ENCODE measurements at places on chromosomes 5 and 9.
A peak's percentile ranks its signal among the peaks of the same experiment; 100 is the strongest.

DNA sequence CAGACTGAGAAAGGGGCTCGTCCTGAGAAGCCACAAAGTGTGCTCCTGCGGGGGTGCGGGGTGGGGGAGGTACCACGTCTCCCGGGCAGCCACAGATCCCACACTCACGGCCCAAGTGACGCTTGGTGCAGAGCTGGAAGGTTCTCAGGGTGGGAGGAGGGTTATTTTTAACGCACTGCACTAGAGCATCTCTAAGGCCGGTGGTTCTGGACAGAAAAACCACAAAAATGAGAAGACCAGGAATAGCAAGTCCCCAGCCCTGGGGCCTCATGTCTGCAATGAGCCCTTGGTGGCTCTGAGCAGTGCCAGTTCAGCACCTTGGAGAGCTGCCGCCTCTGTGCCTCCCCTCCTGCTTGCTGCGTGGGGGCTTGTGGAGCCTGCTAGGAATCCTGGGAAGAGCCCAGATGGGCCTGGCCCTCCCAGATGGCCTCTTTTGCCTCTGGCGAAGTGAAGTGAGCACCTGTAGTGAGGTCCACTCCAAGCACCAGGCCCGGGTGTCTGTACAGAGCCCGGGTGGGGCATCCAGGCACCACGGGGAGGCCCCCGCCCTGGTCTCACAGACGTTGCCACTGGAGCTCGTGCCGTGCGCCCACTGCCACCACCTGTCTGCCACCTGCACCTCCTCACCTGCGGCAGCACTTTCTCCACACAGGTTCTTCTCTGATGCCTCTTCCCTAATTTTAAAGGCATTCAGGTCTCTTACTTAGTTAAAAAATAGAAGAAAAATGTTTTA is 48.9 kb upstream of the CACNA1B start:
- DNase-seq = no peak

DNA sequence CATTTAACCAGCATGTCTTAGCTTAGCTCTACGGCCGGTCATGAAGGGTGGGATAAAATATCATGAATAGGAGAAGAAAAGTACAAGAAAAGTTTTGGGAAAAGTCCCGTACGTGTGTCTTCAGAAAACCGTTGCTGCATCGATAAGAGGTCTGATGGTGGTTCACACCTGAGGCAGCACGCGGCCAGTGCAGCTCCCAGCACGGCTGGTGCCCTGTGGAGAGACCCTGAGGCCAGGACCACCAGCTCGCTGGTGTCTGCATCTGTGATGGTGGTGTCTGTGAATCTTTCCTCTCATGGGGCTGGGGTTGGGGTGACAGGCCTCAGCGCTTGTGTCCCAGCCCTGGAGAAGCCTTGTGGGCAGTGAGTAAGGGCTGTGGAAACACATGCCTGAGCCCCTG is 148.9 kb upstream of the IRX4 start:
- DNase-seq = no peak

GRCh38 chr5:93191035-93191817 is 389.8 kb downstream of the NR2F1-AS1 start:
- DNase-seq = no peak

DNA sequence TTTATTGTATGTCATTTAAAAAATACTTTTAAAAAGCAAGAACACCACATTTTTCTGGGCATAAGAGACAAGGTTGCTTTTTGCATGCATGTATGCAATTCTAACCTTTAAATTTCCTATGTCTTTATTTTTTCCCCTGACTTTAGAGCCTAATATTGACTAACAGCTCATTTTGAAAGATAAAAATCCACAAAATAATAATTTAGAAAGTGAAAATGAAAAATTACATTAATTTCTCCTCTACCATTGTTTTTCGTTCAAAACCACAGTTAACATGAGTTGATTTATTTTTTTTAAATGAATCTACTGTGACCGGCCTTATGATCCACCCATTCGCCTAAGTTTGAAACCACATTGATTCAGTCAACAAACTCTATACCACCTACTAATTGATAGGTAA is 137.5 kb upstream of the CDKN2B start:
- DNase-seq = no peak

DNA sequence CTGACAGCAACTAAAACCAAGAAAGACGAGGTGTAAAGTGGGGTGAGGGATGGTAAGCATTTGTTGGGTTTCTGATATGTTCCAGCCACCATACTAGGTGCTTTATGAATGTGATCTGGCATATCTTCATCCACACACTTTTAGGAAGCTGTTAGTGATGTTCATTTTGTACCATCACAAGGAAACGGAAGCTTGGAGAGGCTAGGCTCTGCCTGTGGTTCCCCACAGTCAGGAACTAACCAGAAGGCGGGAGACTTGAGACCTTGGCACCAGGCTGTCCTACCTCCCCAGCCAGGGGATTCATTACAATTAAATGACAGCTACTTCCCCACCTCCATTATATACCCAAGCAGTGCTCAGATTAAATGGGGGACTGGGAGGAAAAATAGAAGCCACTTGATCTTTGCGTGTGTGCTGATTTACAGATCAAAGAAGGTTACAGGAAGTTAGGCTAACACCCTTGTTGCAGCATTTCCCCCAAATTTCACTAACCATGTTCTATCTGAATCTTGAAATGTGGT is 43.0 kb downstream of the SFXN1 start:
- DNase-seq = no peak

GRCh38 chr5:160119905-160120266 is 636 bp upstream of the PWWP2A start:
- DNase-seq = no peak

DNA sequence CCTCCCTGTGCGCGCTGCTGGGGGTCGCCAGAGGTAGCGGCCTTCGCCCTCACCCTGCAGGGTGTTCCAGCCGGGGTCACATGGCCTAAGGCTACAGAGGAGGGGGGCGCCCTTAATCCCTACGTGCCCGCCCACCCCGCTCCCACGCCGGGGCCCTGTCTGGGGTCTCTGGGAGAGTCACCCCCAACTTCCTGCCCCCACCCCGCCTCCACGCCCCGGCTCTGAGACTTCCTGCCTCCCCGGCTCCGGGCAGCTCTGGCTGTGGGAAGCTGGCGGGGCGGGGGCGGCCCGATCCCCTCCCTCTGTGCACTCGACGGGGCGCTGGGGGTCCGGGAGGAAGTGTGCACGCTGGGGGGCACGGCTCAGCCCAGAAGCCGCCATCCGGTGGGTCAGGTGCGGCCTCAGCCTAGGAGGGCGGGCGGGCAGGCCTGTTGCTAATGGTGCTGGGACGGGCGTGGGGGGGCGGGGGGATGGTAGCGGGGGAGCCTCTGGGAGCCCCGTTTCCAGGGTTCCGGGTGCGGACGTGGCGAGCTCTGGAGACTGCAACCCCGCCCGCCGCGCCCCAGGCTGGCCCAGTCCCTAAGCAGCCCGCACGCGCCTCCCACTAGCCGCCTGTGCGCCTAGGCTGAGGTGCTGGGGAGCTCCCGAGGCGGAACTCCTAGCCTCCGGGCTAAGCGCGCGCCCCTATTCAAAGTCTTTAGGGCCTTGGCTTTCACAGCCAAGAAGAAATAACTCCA is 61.6 kb downstream of the CXXC5 start:
- no peak for DNase-seq

GRCh38 chr9:125747765-125748445 is 732 bp downstream of the PBX3 start:
- DNase-seq = peak; percentile 13

DNA sequence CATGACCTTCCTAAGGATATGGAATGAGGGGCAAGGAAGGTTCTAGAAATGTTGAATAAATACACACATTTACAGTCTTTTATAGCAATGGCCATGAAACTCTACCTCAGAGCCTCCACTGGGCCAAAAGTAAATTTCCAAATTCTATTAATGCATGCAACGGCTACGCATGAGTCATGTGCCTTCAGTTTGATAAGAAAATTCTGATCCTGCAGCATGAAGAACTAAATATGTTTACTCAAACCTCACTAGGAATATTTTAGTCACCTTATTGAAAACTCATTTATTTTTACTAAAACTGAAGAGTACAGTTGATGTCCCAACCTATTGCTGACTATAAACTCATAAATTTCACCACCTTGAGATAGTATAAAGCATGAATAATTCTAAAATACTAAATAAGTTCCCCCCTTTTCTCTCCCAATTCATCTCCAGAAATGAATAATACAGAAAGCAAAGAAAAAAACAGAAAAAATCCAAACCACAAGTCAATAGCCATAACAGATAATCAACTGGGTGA is 92.4 kb downstream of the GNAQ start:
- DNase-seq = no peak

DNA sequence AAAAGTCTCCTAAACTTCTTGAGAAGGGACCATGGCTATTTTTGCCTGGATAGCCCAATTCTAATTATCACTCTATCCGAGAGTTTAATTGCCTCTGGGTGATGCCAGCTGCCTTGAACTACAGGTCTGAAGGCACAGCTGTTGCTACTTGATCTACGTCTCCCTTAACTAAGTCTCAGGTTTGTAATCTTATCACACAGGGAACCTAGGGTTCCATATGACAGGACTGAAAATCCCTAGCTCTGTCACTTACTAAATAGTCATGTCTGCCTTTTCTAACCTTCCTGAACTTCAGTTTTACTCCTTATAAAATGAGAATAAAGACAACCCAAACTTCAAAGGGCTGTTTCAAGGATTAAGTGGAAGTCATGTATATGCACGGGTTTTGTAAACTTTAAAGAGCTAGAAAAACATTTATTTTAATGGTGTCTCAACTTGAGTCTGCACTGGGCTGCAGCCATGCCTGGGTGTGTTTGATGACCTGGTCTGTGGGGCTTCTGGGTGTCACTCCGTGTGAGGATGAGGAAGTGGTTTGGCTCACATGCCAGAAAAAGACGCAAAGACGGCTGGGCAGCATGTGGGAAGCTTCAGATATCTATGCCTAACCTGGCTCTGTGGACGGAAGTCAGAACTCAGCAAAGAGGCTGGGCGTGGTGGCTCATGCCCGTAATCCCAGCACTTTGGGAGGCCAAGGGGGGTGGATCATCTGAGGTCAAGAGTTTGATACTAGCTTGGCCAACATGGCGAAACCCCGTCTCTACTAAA is 129.3 kb upstream of the SLC44A1 start:
- DNase-seq = no peak

- DNase-seq = no peak
Observed at GRCh38 chr9:96078897-96079490, 203.5 kb downstream of the ERCC6L2 start.

DNA sequence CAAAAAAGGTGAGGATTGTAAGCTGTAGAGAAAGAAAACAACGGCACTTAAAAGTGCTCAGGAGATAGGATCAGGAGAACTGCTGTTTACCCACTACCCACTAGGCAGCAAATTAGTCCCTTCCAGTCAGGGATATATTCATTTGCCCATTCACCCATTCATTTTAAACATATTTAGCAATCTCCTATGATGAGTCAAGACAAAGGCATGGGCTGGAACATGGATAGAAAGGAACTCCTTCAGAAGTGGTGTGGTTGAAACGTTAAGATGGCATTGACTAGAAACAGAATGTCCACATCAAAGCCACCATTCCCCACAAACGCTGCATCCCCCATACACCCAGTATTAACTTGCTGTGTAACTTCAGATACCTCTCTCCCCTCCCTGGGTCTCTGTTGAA is 225.7 kb downstream of the ASTN2 start:
- no peak for DNase-seq

GRCh38 chr9:115520646-115521045 is 402.7 kb upstream of the TNC start:
- DNase-seq = no peak

DNA sequence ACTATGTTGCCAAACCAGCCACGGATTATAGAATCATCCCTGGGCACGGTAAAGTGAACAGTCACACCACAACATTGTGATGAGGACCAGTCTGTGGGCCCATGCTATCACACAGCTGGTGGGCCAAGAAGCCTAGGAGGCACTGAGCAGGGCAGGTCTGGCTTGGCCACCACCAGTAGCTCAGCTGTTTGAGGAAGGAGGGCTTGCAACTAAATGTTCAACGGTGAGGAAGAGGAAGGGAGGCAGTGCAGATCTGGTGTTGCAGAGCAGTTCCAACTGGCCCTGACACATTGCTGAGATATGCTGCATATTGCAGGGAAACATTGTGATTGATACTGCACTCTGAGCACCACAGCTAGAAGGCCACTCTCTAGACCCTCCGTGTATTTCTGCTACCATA is 77.9 kb upstream of the ATG10 start:
- no peak for DNase-seq

GRCh38 chr5:173201636-173202265 is 33.3 kb downstream of the NKX2-5 start:
- DNase-seq = no peak

- no peak for DNase-seq
Observed at GRCh38 chr5:79973511-79973910, 17.6 kb downstream of the MTX3 start.

- DNase-seq = no peak
Observed at GRCh38 chr9:137313326-137313936, 11.4 kb upstream of the NRARP start.

GRCh38 chr5:157025093-157025698 is 33.7 kb downstream of the HAVCR1 start:
- DNase-seq = peak; percentile 67

GRCh38 chr9:130426467-130426773 is 18.3 kb upstream of the ASS1 start:
- DNase-seq = no peak

DNA sequence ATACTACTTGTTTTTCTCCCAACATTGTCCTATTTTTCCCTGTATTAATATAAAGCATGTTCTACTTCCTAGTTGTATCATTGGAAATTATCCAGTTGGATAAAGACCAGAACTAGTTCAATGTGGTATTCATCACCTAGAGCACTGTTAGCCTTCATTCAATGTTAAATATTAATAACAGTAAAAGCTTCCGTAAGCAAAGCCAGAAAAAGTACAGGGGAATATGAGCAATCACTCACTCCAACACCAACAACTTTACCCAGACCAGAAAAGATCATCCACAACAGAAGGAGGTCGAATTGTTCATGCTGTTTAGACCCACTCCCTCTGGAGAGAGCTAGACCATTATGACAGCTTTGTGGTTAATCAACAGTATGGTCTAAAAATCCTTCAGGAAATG is 728.4 kb downstream of the MAT2B start:
- DNase-seq = no peak

GRCh38 chr5:177958696-177959095 is 37.3 kb downstream of the PROP1 start:
- DNase-seq = no peak

GRCh38 chr5:134543820-134544614 is 18.5 kb downstream of the JADE2 start:
- DNase-seq = peak; percentile 17

DNA sequence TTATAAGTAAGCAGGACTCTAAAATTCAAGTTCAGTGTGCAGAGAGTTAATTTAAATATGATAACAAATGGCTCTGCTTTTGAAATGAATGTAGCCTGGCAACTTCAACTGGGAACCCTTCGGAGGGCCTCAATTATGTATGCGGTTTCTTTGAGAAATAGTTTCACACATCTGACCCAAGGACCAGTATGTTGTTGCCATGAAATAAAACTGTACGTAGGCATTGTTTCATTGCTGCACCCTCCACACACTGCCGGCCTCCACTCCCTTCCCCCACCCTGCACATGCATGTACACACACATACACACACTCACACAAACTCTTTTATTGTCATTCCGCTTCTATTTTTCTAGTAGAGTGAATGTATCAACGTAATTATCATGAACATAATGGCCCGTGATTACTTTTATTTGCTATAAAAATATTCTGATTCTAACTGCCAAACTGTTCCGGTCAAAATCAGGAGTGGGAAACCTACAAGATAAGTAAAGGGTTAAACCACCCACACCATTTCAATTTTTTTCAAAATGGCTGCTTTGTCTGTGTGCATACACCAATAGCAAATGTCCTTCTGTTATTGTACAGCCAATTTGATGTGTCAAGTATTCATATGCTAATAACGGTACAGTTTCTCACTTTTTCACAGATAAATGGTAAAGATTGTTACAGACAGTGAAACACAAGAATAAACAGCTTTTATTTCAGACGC is 215.5 kb upstream of the TMEM161B start:
- no peak for DNase-seq
